Foreskin keratinocyte (primary cell): ENCODE measurements at places on chromosomes 2 and 18. TPM values are rescaled to one million over a fixed set of nuclear protein-coding genes. Genes with fewer than 3 reads are reported as not detected.
A peak's percentile ranks its signal among the peaks of the same experiment; 100 is the strongest.

- no peak for DNase-seq
Observed at GRCh38 chr2:23506531-23507266, 121.7 kb downstream of the KLHL29 start.

GRCh38 chr2:71704131-71704561, 250.8 kb downstream of the DYSF start:
- no peak for DNase-seq

GRCh38 chr2:62296034-62296831, 100.3 kb downstream of the B3GNT2 start:
- DNase-seq = no peak

DNA sequence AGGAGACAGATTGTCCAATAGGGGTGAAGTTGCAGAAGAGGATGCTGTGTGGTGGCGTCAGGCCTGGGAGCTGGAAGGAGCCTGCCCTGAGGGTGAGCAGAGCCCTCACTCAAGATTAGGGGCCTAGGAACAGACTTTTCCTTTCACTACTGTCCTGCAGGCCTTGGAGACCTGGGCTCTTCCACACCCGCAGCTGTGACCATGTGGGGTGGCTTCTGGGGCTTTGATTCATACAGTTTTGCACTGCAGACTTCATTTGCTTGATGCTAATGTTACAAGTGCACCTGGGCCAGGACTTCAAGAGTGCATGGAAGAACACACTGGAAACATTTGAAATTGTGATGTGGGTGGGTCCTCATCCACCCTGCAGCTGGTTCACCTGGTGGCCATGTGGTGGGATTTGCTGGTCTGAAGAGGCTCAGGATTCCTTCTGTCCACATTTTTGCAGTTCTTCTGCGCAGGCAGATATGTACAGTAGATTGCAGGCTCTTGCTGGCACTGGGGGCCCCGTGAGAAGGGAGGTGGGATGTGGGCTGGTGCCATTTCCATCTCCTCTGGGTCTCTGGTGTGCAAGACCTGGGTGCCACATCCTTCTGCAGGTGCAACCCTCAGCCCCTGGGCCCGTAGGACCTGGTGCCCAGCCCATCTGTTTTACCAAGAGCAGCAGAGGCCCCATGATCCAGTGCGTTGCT, 9.9 kb downstream of the GLI2 start:
- no peak for DNase-seq

DNA sequence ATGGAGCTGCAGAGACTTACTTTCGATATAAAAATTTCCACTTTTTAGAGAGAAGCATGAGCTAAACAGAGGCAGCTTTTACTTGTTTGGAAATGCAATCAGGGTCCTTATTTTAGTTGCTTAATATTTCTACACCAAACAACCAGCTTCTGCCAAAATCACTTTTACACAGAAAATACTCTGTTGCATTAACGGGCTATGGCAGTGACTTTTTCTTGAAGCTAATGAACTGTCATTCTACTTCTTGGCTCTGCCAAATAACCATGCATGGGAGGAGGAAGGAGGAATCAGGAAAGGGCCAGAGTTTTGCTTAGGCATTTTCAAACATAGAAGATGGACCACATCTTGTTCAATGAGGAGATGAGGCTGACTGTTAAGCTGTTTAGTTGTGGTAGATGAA, 23.6 kb upstream of the LTBP1 start:
- DNase-seq = no peak

DNA sequence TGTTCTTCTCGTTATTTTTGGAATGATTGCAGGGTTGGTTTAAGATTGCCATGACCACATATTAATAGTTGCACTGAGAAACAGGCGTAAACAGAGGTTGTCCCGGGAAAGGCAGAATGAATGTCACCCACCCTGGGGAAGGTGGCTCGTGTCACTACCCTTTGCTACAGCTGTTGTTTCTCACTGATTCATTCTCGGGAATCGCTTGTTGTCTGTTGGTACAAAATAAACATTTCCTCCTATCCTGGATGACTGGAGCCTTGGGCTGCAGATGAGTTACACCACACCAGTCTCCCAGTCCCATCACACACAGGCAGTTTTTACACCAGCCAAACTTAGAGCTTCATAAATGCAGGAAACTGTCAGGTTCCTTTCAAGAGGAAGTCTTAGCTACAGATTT, 216.7 kb downstream of the GBX2 start:
- no peak for DNase-seq

GRCh38 chr2:195536906-195537305, 120.1 kb upstream of the SLC39A10 start:
- no peak for DNase-seq

DNA sequence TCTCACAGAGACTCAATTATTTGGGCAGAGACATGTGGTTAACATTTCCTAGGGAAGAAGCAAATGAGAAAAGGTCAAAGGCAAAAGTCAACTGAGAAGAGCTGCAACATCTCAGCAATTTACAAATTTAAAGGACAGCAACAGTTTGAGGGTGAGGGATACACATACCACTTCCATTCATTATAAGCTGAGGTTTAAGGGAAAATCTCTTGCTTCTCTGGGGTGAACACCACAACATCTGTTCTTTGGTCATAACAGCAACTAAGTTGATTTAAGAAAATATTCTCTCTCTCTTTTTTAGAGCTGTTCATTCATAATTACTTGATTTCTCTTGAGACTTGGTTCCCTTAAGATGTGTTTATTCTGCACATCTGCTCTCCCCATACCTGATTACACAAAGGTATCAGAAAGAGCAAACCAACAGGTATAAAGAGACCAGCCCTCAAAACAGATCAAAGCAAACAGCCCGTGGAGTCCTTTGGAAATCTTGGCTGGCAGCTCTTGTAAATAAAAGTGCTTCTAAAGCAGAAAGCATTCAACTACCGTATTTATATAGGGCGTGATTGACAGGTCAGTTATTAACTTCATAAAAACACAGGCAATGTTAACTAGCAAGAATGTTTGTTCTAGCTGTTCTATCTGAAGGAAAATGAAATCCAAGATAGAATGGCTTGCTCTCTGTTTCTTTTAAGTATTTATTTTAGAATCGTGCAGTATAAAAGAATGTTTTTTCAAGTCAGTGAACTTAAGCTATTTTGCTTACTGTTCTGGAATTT, 132.8 kb downstream of the THADA start:
- no peak for DNase-seq

DNA sequence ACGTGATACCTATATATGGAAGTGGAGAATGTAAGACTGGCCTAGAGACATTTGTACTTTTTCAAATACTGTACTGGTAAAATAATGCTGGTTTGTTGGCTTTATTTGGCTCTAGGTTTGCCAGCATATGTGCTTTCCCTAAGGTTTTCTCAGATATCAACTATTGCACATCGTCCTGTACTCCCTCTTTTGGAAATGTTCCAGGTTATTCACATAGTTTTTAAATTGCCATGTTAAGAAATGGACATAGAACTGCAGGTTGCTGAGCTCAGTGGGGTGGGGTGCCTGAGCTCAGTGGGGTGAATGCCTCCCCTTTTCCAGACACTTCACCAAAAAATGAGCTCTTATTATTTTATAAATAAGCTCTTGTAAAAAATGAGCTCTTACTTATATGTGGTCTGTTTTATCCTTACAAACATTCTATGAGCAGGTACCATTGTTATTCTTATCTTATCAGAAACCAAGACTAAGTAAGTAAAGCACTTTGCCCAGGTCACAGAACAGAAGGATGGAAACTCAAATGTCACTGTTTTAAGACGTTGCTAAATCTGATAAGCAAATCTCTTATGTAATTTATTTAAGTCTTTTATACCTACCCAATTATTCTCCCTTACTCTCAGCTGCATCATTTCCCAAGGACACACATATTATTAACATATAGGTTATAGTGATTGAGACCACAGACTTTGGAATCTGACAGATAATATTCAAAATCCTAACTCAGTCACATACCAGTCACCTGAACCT, 99.0 kb downstream of the CPS1 start:
- no peak for DNase-seq

GRCh38 chr18:12308386-12309100, 502 bp downstream of the TUBB6 start:
- peak; percentile 82 for DNase-seq

GRCh38 chr2:14550658-14551057, 81.9 kb upstream of the LRATD1 start:
- no peak for DNase-seq

DNA sequence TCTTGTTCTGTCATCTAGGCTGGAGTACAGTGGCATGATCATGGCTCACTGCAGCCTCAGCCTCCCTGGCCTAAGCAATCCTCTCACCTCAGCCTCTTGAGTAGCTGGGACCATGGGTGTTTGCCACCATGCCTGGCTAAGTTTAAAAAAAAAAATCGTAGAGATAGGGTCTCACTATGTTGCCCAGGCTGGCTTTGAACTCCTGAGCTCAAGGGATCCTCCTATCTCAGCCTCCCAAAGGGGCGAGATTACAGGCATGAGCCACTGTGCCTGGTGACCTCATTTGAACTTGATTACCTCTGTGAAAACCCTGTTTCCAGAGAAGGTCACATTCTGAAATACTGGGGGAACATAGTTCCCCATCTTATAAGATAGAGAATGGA, 190.3 kb downstream of the NEDD4L start:
- no peak for DNase-seq

GRCh38 chr2:223500709-223501108, 101.5 kb downstream of the SCG2 start:
- DNase-seq = no peak

DNA sequence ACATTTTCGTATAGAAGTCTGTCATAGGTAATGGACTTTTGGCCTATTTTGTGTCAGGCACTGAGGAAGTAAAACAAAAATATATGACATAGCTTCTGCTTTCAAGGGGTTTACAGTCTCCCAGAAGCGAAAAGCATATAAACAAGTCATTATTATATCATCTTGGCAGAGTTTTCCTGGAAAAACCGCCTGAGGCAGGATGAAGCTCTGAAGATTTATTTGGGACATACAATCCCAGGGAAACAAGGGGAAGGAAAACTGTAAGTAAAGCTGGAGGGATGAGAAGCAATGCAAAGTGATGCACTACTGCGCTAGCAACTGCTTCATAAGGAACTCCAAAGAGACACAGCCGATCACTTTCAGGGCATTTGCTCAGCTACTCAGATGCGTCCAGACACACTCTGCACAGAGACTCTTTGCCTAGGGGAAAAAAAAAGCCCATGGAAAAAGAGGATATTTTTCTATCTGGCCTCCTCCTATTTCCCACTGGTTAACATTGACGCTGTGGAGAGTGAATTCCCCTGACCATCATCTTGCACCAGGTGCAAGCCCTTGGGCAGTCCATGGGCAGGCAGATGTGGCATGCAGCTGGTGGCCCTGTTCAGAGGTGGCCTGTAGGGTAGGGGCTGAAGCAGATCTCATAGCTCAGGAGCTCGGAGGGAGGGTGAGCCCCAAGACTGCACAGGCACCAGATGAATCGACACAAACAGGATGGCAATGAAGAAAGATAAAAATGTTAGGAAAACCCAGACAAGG, 158.1 kb downstream of the METTL4 start:
- DNase-seq = no peak

DNA sequence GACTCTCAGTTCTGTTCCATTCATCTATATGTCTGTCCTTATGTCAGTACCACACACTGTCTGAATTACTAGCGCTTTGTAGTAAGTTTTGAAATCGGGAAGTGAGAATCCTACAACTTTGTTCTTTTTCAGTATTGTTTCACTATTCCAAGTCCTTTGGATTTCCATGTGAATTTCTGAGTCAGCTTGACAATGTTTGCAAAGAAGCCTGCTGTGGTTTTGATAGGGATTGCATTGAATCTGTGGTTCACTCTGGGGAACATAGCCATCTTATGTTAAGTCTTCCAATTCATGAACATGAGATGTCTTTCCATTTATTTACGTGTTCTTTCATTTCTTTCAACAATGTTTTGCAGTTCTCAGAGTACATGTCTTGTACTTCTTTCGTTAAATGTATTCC, 15.0 kb downstream of the SLC3A1 start:
- no peak for DNase-seq

DNA sequence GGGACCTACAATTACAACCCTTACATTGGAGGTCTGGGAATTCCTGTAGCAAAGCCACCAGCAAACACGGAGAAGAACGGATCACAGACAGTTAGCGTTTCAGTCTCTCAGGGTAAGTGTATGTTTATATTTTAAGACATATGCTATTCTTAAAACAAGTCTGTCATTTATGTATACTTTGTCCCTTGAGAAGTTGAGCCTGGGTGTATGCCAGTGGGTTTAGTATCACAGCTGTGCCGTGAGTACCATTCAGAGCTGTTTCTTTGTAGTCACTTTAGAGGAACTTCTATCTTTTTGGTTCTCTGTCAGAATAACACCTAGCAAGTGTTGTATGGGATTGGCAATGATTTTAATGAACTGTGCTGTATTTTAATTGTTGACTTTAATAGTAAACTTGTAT, 125.6 kb downstream of the BIRC6 start:
- DNase-seq = no peak

DNA sequence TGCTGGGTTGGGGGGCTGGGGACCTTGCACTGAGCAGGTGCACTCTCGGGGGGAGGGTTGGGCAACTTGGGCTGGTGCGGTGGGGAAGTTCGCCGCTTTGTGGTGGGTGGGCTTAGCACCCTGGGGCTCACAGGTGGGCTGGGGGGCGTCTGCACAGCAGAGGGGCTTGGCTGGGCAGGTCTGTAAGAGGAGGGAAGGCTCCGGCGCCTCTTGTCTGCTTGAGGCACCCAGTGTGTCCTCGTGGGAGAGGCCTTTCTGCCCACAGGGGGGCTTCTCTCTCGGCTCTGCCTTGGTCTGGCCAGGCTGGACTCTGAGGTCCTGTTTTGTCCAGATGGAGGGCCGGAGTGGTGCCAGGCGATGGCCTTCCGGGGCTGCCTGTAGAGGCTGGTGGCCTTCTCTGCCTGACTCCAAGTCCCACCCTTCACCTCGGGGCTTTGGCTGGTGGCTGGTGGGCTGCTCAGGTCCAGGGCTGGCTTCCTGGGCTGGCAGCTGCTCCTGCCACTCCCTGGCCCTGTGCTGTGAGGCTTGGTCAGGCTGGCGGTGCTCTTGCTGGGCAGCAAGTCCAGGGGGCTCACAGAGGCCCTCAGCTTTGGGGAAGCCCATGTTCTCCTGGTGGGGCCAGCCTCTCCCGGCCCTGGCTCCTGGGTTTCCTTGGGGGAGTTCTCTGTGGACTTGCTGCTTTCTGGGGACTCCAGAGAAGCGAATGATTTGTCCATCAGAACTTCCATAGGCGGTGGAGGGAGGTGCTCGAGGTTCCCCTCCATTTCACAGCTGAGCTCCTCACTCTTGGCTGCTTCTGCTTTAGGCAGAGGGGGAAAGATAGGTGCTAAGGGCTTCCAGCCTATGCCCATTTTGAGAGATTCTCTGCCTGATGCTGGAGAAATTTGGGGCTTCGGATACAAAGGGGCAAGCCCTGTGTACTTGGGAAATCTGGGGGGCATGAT, 3.0 kb downstream of the PCARE start:
- DNase-seq = no peak

Gene CROCC2
- not detected in 2 replicates for polyA plus RNA-seq

Gene PTPRN
- polyA plus RNA-seq = not detected in 2 replicates

Gene UGT1A8
- polyA plus RNA-seq = not detected in 2 replicates

Gene GCG
- polyA plus RNA-seq = not detected in 2 replicates

Gene ST6GAL2
- 0.02 TPM in 1 of 2 replicates, not detected in the other for polyA plus RNA-seq

Gene LYG2
- not detected in 2 replicates for polyA plus RNA-seq
